ENCODE measurements at places on chromosomes 2 and 18.

- no peaks in the 10 kb centered on the region for H3K4me1 ChIP-seq
Measured at GRCh38 chr18:63451799-63452660, 24.7 kb upstream of the SERPINB5 start.

DNA sequence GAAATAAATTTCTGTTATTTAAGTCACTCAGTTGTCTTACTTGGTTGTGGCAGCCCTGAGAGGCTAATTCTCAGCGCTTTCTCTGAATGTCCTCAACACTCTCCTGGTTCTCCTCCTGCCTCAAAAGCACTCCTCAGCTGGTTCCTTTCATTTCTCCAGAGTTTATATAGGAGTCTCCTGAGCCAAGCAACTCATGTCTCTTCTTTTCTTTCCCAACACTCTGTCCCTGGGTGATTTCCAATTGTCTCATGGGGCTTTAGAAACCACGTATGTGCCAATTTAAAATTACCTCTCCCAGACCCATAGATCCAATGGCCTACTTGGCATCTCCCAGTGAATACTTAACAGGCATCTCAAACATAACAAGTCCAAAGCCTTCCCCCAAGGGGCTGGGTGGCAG, 184.3 kb downstream of the TTC32 start:
- H3K27ac ChIP-seq = no peak overlapping the region
- no peaks in the 10 kb centered on the region for H3K36me3 ChIP-seq
- no peaks in the 10 kb centered on the region for H3K27me3 ChIP-seq
- no peak overlapping the region for H3K4me3 ChIP-seq

GRCh38 chr2:196066291-196067087, 2.1 kb downstream of the DNAH7 start:
- H3K27me3 ChIP-seq = no peaks in the 10 kb centered on the region
- H3K4me1 ChIP-seq = peaks cover 27% of the 10 kb centered on the region
- no peak for DNase-seq
- no peaks in the 10 kb centered on the region for H3K36me3 ChIP-seq
- no peak overlapping the region for H3K27ac ChIP-seq

- no peaks in the 10 kb centered on the region for H3K27me3 ChIP-seq
- H3K4me3 ChIP-seq = no peak overlapping the region
- no peaks in the 10 kb centered on the region for H3K4me1 ChIP-seq
- DNase-seq = peak; percentile 69
- no peaks in the 10 kb centered on the region for H3K36me3 ChIP-seq
Measured at GRCh38 chr2:26463244-26464192, 14.4 kb downstream of the OTOF start.
